Dermis microvascular lymphatic vessel endothelial cell (primary cell): ENCODE measurements at places on chromosomes 7 and 10. TPM values are rescaled to one million over a fixed set of nuclear protein-coding genes. Genes with fewer than 3 reads are reported as not detected.

DNA sequence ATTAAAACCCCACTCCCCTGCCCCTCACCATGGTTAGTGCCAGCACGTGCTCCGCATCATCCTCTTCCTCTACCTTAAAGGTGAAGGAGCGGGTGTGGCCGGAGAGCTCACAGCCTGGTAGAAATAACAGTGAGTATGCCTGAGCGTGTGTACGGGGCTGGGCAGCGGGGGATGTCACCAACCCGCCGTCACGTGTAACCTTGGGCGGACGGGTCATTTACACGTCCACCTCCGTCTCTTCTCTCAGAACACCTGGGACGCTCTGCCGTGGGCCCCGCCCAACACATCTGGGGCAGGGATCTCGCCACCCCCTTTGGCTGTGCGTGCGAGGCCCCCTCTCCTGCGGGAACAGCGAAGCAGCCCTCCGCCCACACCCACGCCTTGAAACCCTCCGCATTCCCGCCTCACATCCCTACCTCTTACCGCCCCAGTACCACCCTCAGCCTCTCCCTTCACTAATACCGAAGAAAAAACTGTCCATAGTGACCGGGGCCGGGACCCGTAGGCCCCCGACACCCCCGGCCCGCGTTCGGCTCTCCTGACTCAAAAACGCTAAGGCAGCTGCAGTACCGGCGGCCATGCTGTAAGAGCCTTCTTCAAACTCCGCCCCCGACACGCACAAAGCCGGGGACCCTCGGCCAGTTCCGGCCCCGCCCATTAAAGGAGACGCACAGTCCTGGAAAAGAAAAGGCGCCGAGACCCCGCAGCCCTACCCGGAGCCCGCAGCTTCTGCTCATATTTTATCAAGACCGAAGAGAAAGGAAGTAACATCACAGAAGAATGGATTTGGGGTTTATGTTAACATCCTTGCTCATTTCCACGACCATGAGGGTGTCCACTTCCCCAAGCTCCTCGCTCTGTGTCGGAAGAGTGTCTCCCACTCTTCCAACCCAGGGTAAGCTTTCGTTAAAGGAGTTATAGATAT, at the start of gene NPM3:
Gene NPM3 (minus strand): TSS at position 636 of the 925 bp plus-strand sequence. CDS start 56 bp downstream, at position 580.
- peak; percentile 36 for DNase-seq

DNA sequence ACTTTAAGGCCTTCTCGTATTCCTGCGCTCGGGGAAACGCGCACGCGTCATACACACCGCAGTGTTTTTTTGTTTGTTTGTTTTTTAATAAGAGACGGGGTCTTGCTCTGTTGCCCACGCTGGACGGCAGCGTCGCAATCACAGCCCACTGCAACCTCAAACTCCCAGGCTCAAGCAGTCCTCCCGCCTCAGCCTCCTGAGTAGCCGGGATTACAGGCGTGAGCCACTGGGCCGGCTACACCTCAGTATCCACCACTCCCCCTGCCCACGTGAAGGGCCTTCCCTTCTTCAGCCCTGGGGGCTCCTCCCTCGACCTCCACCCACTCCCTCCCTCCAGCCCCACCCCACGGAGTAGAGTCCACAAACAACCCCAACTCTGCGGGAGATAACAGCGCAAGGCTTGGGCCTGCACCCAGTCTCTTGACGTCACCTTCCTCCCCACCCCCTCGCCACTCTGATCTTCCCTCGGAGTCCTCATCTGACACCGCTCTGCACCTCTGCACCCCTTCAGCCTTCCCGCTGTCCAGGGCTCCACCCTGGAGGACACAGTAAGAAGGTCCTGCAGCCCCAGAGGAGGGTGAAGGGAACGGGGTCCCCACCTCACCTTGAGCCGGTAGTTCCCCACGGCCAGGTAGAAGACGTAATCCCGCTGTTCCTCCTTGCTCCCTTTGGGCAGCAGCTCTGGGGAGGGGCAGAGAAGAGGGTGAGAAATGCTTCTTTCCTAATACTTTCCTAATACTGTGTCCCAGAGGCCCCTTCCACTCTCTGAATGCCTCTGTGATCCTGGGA, 2.8 kb upstream of the CLDN15 start:
- DNase-seq = no peak

DNA sequence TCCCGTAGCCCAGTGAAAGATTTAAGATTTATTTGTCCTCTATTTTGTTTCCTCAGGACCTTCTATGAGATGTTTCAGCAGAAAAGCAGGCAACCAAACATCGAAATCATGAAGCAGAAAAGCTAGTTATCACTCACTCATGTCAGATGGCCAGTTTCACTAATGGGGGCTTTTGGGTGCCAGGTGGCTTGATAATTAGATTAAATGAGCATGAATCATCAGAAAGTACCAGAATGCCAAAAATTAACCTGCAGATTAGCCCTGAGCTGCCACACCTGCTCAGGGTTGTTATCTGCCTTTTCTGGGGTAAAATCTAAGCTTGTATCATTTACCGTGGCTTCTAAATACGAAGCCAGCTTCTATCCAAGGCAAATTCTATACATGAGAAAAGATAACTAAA, 1017.5 kb downstream of the XPNPEP1 start:
- no peak for DNase-seq

GRCh38 chr10:110081911-110082310, 74.1 kb downstream of the ADD3 start:
- peak; percentile 98 for DNase-seq

The RAB18 gene
- 31.3 and 38.7 TPM in 2 replicates for total RNA-seq

The ANK3 gene
- 0.51 and 0.77 TPM in 2 replicates for total RNA-seq

The IFIT1 gene
- 1.0 and 1.8 TPM in 2 replicates for total RNA-seq
